Panc1 (cell line): ENCODE measurements at places on chromosomes 7 and 10. TPM values are rescaled to one million over a fixed set of nuclear protein-coding genes. Genes with fewer than 3 reads are reported as not detected.

DNA sequence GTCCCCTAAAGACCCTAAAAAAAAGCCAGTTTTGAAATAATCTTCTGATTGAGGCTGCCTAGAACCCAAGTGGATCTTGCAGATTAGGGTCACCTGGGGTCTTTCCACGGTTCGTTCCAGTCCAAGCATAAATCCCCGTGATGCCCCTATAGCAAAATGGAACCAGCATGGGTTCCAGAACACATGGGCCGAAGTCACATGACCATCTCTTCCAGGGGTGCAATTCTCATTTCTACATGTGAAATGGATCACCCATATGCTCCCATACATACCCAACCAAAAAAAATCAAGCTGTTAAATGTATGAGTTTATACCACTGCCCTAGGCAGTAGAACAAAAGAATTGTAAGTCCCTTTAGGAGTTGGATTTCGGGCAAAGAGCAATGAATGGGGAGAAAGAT, 245.4 kb downstream of the SKIDA1 start:
- no peak for DNase-seq

GRCh38 chr10:18404530-18404929, 246.9 kb downstream of the NSUN6 start:
- DNase-seq, result no peak

GRCh38 chr7:44114586-44115310, 8.6 kb downstream of the POLD2 start:
- DNase-seq, result no peak

DNA sequence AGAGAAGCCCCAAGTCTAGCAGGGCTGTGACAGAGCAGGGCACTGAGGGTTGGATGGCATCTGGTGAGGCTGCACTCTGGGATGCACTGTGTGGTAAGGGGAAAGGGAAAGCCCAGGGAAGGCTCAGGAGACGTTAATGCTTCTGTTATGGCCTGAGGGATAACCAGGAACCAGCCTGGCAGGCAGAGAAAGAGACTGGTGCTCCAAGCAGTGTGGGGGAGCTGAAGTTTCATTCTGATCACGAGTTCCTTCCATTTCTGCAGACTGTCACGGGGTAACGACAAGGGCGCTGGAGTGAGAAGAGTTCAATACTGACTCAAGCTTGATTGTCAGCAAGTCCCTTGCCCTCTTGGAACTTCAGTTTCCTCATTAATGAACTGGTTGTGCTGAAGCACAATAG, 730.9 kb downstream of the GRID1 start:
- DNase-seq, result no peak

DNA sequence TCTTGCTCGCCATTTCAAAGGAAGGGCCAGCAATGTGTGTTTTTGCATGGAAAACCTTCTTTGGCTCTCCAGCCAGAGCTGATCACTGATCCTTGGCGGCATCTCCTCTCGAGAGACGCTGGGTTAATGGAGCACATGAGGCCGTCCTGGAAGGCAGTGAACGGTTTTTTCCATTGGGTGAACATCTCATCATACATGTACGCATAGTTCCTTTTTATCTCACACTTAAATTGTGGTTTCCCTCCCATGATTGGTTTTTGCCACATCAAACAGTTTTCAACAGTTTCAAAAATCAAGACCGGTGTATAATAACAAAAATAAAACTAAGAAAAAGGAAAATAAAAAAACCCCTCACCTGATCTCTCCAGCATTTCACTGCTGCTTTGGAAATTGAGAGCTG, 276.4 kb downstream of the TCF7L2 start:
- no peak for DNase-seq

GRCh38 chr7:157671358-157672255, 334.8 kb downstream of the DNAJB6 start:
- DNase-seq, result no peak

DNA sequence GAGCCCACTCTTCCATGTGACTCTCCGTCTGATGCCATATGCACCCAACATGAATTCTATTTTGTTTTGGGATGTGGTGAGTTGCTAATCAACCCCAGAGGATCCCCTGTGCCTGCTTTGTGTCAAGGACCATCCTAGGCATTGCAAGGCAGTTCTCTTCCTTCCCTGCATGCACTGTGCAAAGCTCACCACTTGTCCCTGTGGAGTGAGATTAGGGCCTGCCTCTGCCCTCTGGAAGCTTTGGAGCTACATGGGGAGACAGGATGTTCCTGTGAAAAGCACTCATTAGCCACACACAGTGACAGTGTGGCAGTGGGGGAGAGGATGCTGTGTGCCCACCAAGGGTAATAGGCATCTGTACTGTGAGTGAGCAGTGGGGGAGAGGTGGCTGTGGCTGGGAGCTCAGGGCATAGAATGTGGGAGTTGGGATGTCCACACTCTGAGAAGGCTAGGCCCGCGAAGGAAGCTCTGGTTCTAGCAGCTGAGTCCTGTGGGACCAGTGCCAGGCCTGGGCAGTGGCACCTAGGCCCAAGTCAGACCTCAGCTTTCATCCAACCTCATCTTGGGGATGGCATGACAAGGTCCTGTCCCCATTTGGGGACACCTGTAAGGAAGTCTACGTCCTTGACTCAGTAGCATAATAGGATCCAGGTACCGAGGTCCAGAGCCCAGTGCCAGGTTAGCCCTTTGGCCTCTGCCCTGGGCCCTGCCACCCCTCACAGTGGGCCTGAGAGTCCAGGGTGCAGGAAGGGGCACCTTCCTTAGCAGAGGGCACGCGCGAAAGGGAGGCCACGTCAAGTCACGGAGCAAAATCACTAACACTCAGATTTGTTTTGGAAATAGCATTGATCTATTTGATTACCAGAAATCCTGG, 6.6 kb downstream of the ADRA2A start:
- DNase-seq, result no peak

- DNase-seq, result no peak
Observed at GRCh38 chr10:4111643-4112042, 326.6 kb upstream of the KLF6 start.

- no peak for DNase-seq
Observed at GRCh38 chr7:117781707-117782106, 91.5 kb downstream of the CTTNBP2 start.

DNA sequence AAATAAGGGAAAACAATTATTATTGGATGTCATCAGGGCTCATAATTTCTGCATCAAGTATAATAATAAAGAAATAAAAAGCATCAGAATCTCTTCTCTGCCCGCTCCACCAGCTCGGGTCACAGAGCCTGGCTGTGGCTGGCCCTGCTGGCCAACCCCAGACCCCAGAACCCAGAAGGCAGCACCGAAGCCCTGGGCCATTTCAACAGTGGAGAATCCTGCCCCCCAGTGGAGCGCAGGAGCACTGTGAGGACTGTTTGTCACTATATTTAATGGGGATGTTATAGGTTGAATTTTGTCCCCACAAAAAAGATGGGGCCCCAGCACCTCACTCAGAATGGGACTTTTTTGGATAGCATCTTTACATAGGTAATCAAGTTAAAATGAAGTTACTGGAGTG, 27.3 kb downstream of the DENND11 start:
- DNase-seq, result no peak

GRCh38 chr10:8489232-8489631, 434.7 kb downstream of the GATA3 start:
- DNase-seq, result no peak

GRCh38 chr10:122140941-122141623, 130.0 kb upstream of the BTBD16 start:
- DNase-seq, result peak; percentile 89

DNA sequence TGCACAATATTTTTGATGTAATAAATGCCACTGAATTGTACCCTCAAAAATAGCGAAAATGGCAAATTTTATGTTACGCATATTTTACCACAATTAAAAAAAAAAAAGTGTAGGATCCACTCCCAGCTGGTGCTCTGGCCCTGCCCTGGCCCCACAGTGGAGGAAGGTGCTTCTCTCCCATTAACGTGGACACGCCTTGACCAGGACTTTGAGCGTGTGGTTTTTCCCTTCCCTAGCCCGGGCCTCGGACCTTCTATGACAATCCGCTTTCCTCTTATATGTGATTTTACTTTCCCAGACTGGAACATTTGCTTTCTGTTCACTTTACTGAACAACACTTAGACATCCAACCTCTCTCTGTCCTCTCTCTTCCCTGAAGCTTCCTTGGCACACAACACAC, 29.7 kb upstream of the OCM start:
- DNase-seq, result no peak

- no peak for DNase-seq
Observed at GRCh38 chr7:46490406-46490805, 569.3 kb upstream of the IGFBP3 start.

GRCh38 chr7:17022920-17023319, 141.1 kb upstream of the AGR3 start:
- DNase-seq, result no peak

DNA sequence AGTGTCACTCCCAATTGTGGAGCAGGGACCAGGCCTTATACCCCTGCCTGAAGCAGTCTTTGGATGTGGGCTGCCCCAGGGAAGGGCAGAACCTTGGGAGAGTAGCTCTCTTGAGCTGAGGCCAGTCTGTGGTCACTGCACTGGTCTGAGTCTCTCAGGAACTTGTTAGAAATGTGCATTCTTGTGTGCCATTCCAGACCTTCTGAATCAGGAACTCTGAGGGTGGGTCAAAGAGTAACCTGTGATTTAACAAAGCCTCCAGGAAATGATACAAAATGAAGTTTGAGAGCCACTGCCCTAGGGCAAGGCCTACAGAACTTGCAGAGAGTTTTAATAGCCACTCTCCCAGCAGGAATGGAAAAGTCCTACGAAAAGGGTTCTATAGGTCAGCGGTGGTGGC, 68.1 kb downstream of the LYZL1 start:
- DNase-seq, result no peak

GRCh38 chr10:98115031-98115787, 19.2 kb upstream of the R3HCC1L start:
- DNase-seq, result no peak

DNA sequence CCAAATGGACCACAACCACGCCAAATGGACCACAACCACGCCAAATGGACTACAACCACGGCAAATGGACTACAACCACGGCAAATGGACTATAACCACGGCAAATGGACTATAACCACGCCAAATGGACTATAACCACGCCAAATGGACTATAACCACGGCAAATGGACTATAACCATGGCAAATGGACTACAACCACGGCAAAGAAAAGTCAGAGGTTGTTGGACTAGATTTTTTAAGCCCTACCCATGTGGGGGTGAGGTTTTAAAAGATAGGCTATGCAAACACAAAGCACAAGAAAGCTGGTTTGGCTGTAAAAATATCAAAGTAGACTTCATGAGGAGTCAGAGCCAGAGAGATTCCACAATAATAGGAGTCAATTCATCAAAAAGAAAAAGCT, 55.8 kb downstream of the NCAPG2 start:
- no peak for DNase-seq

GRCh38 chr7:128042012-128042411, 10.8 kb upstream of the LRRC4 start:
- DNase-seq, result no peak

DNA sequence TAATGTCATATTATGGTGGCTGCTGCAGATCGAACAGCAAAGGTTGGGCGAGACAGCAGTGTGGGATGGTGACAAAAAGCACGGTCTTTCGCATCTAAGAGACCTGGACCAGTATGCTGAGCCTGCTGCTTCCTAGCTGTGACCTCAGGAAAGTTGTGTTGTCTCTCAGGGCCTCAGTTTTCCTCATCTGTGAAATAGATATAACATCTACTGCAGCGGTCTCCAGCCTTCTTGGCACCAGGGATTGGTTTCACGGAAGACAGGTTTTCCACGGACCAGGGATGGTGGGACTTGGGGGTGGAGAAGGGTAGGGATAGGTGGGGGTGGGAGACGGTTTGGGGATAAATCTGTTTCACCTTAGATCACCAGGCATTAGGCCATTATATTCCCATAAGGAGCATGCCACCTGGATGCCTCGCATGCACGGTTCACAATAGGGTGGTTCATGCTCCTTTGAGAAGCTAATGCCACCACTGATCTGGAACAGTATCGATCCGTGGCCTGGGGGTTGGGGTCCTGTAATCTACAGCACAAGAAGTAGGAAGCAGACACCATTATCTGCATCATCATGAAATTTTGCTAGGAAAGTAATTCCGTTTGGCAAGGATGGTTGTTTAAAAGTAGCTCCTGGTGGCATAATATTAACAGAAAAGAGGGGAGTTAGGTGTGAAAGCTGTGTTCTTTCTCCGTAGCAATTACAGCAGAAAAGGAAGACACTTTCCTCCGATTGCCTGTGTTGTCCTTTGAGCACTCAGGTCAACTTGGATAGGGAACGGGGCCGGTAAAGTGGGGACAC, 10.8 kb downstream of the KLF6 start:
- DNase-seq, result peak; percentile 72

DNA sequence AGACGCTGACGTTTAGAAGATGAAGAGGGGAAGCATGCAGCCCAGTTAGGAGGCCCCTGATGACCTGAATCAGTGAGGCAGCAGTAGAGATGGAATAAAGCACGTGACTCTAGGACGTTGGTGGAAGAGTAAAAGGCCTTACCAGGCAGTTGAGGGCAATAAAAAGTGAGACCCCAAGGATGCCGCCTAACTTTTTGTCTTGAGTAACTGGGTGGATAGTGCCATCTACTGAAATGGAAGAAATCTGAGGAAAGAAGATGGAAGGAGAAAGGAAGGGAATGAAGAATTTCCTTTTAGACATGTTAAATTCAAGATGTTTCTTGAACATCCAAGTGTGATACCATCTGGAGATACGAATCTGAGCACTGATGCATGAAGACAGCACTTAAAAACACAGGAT, 220.0 kb upstream of the LRRN3 start:
- DNase-seq, result no peak

DNA sequence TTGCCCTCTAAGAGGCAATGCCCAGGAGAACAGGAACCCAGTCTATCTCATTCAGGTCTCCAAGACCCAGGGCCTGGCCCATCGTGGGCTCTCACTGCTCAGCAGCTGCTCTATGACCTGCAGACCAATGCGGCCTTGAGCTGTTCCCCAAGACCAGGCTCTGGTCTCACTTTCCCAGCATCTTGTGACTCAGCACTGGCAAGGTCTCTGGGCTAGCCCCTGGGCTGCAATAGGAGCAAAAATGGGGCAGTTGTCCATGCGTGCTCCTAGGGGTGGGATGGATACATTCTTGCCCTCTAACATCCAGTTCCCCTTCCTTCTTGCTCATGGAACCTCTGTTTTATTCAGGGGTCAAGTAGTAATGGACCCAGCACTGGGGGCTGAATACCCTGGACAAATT, 13.5 kb downstream of the GCK start:
- no peak for DNase-seq

The SLC16A9 gene
- 0.13 TPM for total RNA-seq

The KCNK18 gene
- total RNA-seq, result not detected

The SFXN2 gene
- total RNA-seq, result 11.6 TPM

The SUFU gene
- 9.5 TPM for total RNA-seq

The H2BK1 gene
- total RNA-seq, result not detected

The VAX1 gene
- 4.6 TPM for total RNA-seq

The SFMBT2 gene
- 1.3 TPM for total RNA-seq
